ENCODE measurements at places on chromosomes 12 and 14.

- no peak for DNase-seq
These were observed 147.6 kb downstream of the PHETA1 start for GRCh38 chr12:111221062-111222026.

- DNase-seq: no peak
These were observed 136.4 kb downstream of the ZFP36L1 start for GRCh38 chr14:68656452-68656851.

GRCh38 chr12:96472384-96472783 is 17.0 kb upstream of the CFAP54 start:
- DNase-seq: no peak

DNA sequence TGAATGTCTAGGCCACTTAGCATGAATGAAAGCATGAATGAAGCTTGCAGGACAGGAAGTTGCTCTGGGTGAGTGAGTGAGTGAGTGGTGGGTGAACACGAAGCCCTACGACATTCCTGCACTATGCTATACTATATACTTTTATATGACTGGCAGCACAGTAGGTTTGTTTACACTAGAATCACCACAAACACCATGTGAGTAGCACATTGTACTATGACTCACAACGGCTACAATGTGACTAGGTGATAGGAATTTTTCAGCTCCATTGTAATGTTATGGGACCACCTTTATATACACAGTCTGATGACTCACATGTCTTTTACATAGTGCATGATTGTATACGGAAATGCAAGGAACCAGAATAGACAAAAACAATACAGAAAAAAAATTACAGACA is 1480.2 kb downstream of the AACS start:
- no peak for DNase-seq

DNA sequence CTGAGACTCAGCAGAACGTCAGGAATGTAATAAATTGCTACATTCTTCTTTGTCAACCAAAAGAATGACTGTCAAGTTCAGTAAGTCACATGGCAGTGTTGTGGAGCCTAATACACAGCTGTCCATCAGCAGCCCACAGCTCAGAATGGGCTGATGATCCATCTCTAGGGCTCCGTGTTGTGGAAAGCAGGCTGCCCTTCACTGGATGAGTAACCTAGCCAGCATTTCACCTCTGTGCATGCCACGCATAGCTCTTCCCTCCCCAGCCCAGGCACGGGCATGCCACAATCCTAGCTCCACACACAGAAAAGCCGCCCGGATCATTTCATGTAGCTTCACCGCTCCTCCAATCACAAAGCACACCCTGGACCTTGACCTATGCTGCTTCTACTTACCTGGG is 878.0 kb upstream of the TMEM132C start:
- DNase-seq: no peak

DNA sequence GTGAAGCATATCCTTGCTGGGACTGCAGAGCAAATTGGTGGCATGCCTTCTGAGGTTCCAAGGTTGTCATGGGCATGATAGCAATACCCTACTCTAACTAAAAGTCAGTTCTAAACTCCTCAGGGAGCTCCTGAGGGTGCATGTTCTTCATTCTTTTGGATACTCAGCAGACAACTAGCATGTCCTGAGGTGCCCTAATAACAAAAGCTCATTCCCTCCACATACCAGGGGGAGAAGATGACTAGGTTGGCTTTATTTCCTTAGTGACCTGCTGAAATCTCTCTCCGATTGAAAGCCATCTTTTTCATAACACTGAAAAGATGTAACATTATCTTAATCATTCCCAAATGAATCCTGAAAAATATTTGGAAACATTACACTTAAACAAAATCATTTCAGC is 188.7 kb upstream of the IGF1 start:
- DNase-seq: no peak

DNA sequence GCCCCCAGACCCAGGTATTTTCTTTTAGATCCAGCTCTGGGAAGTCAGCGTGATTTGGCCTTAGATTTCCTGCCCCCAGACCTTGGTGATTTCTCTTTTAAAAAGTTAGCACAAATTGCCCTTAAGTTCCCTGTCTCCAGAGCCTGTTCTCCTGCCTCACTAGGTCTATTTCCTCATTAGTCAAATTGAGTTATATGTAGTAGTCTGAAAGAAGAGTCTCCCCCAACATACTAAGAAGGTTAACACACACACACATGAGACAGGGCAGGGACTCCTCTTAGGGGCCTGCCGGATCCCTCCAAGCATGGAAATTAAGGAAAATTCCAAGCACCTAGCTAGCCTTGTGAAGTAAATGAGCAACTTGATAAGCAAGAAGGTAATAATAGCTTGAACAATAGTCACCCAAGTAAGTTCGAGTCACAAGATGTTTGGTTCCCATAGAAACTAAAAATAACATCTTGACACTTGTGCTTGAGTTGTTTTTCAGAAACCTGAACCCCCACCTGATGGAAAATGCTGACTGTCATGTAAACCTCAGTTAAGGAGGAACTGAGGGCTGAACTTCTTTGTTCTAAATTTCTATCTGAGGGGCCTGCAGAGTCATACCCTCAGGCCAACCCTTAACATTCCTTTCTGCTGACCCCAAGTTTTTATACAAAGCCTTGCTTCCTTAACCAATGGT is 51.6 kb downstream of the CAND1 start:
- DNase-seq: no peak

- no peak for DNase-seq
These were observed 154.8 kb upstream of the PRKD1 start for GRCh38 chr14:30082486-30082885.

- DNase-seq: no peak
These were observed 40.8 kb downstream of the CDC42BPB start for GRCh38 chr14:103016594-103016993.

DNA sequence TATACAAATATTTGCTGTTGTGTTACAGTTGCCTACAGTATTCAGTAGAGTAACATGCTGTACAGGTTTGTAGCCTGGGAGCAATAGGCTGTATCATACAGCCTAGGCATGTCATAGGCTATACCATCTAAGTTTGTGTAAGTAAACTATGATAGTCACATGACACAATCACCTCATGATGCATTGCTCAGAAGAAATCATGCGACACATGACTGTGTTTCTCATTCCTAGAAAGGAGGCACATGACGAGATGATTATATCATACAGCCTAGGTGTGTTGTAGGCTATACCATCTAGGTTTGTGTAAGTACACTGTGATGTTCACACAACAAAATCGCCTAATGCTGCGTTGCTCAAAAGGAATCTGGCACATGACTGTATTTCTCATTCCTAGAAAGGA is 31.9 kb downstream of the NOPCHAP1 start:
- no peak for DNase-seq

GRCh38 chr14:75449036-75449435 is 21.2 kb downstream of the JDP2 start:
- no peak for DNase-seq

- DNase-seq: no peak
These were observed 85.4 kb downstream of the NCOR2 start for GRCh38 chr12:124481772-124482566.

DNA sequence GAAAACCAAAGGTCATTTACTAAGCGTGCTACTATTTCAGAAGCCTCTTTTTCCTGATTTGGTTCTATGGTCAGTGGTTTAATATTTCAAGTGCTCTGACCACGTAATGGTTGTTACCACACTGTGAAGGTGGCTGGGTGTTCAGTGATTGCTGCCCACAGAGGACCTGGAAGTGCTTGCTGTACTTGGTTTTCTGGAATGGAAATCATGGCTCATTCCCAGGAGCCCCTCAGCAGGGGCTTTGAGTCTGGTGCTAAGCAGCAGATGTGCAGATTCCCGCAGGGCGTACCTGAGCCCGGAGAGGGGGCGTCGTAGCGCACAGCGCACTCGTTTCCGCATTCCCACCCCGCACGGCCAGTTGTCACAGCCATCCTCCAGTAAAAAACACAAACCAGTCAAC is 50.5 kb downstream of the TRAF3 start:
- DNase-seq: no peak

GRCh38 chr12:19110221-19110940 is 19.2 kb upstream of the PLEKHA5 start:
- DNase-seq: no peak

DNA sequence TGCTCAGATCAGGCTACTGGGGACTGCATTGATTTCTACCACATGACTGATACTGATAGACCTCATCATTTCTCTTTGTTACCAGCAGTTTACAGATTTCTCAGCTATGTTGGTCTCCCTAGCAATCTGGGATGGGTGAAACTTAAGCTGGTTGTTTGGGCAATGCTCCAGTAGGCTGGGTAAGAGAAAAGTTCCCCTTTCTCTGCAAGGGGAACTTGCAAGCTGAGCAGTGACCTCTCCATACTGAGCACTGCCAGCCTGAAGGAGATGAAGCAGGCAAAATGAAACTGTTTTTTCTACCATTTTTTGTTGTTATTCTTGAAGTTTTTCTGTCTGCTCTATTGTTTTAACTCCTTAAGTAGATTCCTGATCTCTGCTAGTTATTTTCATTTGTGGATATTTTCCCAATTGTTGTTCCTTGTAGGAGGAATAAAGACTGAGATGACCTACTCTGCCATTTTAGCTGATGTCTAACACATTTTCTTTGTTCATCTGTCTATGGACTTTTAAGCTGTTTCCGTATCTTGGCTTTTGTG is 1.3 kb upstream of the OR4M1 start:
- DNase-seq: no peak

DNA sequence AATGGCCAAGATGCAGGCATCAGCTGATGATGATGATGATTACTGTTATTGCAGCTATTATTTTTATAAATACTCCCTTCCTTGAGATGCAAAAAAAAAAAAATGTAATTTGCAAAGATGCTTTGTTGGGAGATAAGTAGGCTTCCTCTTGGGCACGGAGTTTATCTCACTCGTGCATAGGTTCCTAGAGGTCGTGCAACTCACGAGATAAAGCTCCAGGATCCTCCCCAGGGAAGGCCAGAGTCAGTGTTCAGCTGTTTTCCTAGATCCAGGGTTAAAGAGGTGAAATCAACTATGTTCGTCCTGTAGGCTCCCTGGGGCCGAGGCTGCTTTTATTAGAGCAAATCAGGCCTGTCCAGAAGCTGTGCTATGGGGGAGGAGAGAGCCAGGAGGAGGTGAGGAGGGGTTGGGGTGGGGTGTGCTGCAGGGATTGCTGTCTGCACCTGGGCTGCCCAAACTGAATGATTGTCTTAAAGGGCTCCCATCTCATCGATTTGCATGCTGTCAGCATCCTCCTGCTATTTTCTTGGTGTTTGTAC is 270.3 kb downstream of the NRXN3 start:
- DNase-seq: no peak

DNA sequence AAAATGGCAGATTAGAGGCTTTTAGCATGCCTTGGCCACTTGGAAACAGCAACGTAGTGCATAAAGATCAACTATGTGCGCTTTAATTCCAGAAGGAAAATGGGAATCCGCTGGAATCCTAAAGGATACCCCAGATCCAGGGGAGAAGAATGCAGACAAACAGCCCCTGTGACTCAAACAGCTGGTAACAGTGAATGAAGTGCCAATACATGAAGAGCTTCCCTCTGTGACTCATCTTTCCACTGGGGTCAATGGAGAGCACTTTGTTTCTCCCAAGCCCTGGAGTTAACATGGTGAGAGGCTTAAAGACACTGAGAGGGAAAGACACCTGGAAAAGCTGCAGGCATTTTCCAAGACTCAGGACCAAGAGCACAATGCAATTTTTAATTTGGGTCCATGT is 263.1 kb downstream of the CEP128 start:
- peak; percentile 10 for DNase-seq

- DNase-seq: no peak
These were observed 267.4 kb downstream of the APAF1 start for GRCh38 chr12:98912401-98912974.

GRCh38 chr12:42935756-42936155 is 346.2 kb upstream of the PRICKLE1 start:
- peak; percentile 26 for DNase-seq

DNA sequence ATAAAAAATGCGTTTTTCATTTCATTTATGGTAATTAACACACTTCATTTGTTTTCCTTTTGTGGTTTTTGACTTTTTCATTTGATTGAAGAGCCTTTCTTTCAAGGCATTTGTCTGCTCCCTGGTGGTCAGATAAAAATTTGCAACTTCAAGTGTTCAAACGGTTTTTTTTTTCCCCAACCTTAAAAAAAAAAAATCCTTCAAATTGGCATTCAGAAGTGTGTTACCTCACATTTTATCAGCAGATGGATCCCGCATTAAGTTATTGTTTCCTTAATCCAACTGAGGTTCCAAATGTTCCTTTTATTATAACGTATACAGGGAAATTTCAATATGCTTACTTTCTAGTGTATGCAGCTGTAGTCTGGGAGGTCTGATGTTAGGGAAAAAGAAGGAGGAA is 47.2 kb downstream of the MYF5 start:
- no peak for DNase-seq

GRCh38 chr12:22116376-22116775 is 70.4 kb downstream of the CMAS start:
- no peak for DNase-seq

DNA sequence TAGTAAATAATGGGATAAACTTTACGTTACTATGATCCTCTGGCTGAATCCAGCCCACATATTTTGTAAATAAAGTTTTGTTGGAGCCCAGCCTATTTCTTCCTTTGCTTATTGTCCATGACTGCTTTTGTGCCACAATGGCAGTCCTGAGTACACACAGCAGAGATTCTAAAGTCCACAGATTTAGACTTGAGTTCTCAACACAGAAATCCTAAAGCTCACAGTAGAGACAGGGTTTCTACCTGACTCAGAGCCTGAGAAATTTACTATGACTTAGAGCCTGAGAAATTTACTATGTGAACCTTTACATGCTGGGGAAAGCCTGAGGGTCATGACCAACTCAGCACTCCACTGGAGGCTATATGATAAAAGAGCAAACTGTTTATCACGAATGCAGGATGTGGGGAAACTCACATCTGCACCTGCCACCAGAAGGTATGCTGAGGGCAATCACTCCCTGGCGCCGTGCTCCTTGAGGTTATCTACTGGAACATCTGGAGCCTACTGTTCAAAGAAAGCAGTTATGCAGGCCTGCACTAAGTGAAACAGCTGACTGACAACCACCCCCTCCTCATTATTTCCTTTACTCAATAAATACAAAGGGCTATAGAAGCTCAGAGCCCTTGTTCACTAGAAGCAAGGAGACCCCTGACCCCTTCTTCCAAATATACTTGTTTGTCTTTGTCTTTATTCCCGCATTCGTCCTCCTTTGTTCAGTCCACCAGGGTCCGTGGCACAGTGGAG is 52.6 kb upstream of the BICD1 start:
- DNase-seq: no peak

GRCh38 chr12:122850695-122851350 is 15.6 kb downstream of the HIP1R start:
- DNase-seq: no peak

DNA sequence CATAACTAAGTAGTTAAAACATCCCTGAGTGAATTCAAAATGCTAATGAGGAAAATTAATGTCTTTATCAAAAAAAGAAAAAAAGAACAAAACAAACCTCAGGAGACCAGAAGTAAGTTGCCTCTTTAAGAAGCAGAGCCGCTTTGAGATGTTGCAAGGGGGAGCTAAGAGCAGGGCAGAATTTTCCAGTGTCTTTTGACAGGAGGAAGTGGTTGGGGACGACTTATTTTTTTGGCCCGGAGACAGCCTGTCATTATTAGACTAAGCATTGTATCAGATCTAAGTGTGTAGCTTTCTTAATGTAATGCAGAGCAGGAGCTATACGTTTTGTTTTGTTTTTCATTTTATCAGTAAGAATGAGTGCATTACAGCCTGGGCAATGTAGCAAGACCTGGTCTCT is 206.6 kb downstream of the CACNA1C start:
- no peak for DNase-seq

- DNase-seq: no peak
These were observed 50.2 kb downstream of the WDR20 start for GRCh38 chr14:102189874-102190273.

- DNase-seq: no peak
These were observed 41.9 kb downstream of the PAWR start for GRCh38 chr12:79648881-79649280.

GRCh38 chr12:47234576-47235141 is 154.9 kb upstream of the AMIGO2 start:
- no peak for DNase-seq

Data from HFF-Myc (cell line).